ENCODE measurements at places on chromosomes 3 and 15.
A peak's percentile ranks its signal among the peaks of the same experiment; 100 is the strongest.

- no peak for DNase-seq
Observed at GRCh38 chr15:83198476-83198875, 9.1 kb downstream of the HDGFL3 start.

- no peak for DNase-seq
Observed at GRCh38 chr3:196962108-196962929, 6.3 kb downstream of the PIGZ start.

DNA sequence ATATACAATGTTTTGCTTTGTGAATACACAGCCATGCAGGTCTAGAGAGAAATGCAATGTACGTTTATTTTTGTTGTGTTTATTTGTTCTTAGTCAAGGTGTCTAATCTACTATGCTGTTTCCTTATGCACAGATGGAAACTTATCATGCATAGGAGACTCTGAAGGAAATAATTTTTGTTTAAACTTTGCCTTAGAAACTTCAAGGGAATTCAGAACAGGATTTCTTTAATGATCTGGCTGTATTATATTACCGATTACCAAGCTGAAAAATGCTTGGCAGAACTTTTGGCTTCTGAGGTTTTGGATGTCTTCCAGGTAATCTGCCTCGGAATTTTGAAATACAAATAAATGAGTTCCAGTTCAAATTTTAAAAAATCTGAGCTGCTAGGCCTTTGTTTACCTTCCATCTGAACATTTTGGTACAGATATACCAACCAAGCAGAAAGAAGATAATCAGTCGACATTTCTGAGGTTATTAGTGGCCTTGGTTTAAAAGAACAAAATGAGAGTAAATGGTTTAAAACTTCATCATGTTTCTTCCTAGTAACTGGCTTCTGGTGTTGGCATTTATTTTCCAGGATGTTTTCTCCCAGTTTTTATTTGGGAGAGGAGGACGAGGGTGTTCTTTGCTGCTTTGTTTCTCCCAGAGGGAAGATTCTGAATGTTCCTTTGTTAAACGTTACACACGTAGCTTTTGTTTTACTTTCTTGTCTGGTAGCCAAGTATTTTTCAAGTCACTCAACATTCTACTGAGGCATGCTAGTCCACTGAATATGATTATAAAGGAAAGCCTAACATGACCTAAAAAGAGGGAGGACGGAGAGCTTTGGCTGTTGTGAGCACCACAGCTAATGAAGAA lies 421.8 kb upstream of the TBL1XR1 start:
- DNase-seq, result no peak

DNA sequence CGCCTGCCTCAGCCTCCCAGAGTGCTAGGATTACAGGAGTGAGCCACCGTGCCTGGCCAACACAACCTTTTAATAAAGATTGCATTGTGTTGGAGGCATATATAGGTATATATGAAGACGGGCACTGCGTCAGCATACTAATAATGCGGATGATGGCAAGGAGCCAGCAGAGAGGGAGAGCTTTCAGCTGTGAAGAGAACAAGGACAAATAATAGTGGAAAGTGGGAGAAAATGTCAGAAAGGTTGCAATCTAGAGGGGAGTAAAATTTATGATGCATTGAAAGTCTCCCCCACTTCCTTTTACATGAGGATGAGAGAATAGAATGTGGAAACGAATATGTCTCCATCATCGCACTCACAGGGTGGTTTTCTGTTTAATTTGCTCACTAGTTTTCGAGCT lies 170.5 kb upstream of the TBL1XR1 start:
- no peak for DNase-seq

DNA sequence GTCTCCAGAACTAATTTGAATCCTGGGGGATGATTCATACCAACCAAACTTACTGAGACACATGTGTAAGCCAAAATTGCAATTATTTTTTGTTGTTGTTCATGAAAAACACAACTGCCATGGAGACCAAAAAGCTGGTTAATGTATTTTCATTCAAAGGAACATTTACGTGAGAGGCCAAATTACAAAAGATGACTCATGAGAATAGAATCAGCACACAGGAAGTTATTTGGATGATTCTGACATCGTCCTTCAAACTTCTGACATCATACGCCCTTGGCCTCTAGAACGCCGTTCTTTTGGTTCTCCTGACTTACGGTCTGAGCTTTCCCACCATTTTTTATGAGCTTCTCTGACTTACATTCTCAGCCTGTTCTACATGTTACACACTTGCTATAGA lies 3.0 kb upstream of the ZNF280D start:
- no peak for DNase-seq

DNA sequence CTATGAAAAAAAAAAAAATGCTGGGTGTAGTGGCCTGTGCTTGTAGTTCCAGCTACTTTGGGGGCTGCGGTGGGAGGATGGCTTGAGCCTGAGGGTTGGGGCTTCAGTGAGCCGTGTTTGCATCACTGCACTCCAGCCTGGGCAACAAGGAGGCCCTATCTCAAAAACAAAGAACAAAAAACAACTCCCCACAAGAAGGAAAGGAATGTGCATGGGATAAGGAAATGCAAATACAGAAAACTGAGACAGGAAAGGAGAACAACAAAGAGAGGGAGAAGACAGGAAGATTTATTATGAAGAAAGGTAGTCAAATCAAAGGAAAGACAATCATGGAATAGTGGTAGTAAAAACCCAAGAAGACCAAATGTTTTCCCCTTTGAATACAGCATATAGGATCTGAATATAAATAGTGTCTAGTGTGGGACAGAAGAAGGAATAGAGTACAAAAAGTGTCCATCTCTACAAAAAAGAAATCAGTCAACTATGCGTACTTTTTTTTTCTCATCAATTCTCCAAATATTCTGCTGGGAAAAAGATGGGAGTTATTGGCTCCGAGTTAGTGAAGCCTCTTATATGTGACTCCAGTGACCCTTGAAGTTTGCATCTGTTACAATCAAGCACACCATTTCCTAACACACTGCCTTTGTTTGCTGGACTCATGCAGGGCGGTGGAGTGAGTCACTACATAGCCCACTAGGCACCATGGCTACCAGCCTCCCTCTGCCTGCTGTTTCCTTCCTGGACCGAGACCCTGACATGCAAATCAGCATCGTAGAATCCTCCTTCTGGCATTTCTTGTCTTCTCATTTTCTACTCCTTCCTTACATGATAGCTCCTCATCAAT lies 101.2 kb upstream of the PTX3 start:
- DNase-seq, result peak; percentile 26

GRCh38 chr3:41431386-41431785 lies 232.1 kb downstream of the CTNNB1 start:
- no peak for DNase-seq

DNA sequence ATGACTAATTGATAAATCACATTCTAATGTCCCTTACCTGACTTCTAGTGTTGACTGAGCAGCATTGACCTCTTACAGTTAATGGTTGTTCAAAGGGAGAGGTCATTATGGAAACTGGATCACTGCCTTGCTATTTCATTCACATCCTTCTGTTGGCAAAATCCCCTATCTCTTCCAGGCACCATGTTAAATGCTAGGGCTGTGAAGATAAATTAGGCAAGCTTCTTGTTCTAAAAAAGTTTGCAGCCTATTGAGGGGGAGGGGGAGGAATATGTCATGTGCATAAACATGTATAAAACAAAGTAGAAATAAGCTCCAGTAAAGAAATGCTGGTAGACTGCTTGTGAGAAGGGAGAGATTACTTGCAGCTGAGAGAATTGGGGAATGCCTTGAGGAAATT lies 84.8 kb upstream of the MLF1 start:
- DNase-seq, result no peak

- no peak for DNase-seq
Observed at GRCh38 chr15:57422113-57422754, 45.9 kb downstream of the CGNL1 start.

GRCh38 chr3:18389108-18389733 lies 35.9 kb downstream of the SATB1 start:
- DNase-seq, result no peak

- peak; percentile 27 for DNase-seq
Observed at GRCh38 chr3:29152379-29152778, 128.5 kb upstream of the RBMS3 start.

DNA sequence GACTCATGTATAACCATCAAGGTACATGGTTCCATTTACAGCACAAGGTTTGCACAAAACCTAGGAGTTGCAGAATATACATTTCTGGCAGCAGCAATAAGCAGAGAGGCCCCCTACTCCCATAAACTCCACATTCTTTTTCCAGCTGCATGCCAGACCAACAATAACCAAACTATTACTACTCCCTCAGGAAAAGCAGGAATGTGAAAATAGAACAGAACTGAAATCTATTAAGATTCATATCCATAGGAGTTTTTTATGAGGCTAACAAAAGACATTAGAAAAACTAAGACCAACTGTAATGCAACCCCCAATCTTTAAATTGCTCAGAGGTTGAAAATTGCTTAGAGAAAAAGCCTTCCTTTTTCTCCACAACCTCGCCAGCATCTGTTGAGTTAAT lies 27.6 kb upstream of the TOP2B start:
- DNase-seq, result no peak

DNA sequence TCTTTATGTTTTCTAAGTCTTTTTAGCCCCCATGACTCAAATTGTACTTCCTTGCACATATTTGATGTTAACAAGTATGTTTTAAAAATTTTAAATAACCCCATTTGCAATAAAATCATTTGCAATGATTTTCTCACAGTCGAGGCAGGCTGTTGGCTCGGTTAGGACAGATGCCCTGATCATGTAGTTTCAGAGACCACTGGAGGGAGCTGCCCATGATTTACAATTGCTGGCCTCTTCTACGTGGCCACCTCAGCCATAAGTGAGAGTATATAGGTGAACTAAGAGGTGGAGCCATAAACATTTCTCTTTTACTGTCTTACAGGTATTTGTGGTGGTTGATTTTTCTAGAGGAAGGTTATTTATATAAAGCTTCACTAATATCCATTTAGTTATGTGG lies 1.7 kb downstream of the DTWD1 start:
- no peak for DNase-seq

- DNase-seq, result no peak
Observed at GRCh38 chr3:132293251-132293650, 24.0 kb upstream of the ACP3 start.

GRCh38 chr3:127750226-127751031 lies 71.9 kb downstream of the MGLL start:
- DNase-seq, result no peak

DNA sequence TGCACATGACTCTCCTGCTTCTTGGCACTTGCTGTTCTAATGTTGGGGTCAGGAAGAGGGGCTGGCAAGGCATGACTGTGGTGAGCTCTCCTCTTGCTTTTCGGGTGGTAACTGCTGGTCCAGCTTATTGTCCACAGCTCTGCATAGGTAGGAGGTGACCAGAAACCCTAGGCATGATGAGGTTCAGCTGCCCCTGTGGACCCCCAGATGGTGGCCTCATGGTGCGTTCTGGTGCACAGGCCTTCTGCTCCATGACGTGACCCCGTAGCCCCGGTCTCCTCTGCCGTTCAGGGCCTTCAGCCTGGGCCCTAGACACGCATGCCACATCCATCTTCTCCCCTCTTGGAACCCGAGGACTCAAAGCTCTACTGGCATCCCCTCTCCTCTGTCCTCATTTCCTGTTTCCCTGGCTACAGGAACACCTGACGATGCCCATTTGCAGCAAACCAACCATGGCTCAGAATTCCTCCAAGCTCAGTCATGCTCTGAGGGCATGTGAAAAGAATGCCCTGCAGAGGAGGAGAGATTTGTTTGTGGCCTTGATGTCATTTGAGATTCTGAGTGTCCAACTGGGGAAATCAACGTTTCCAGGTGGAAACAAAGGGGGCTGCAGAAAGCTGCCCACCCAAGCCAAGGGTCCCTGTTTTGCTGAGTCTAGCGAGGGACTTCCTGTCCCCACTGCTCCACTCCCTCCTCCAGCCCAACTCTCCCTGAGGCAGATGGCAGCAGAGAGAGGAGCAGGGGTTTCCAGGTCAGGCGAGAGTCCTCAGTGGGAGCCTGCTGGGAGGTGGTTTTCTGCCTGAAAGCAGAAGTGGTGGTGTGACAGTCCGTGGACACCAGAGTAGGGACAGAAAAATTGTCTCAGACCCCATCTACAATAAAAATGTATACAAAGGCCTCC lies 198.7 kb upstream of the LYSMD4 start:
- DNase-seq, result no peak

- no peak for DNase-seq
Observed at GRCh38 chr3:97815149-97815917, 6.5 kb upstream of the CRYBG3 start.

- no peak for DNase-seq
Observed at GRCh38 chr3:185739264-185739701, 85.6 kb downstream of the IGF2BP2 start.

GRCh38 chr3:139530717-139531116 lies 8.8 kb downstream of the RBP1 start:
- DNase-seq, result no peak

DNA sequence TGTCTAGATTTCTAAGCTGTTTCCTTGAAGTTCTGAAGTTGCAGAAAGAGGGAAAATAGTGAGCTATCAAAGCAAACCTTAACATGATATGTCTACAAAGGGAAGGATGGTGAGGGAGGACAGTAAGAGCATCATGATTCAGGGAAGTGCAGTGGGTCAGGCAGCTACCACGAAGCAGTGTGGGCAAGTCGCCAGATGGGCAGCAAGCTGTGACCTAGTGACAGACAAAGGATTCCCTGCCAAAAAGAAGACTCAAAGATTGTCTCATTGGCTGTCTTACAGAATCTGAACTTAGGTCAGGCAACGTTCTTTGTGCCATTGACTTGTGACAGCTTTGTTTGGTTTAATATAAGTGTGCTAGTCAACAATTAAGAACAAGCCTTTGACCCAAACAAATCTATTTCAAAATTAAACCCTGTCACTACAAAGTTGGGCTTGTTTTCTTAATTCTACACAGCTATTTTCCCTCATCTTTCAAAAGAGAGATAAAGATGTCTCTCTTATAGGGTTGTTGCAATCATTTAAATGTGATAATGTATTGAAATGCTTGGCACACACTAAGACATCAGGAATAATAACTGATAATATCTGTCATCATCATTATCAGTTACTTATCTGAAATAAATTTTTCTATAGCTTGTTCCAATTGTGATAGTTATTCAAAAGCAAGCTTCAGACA lies 153.3 kb downstream of the ECT2 start:
- DNase-seq, result no peak

DNA sequence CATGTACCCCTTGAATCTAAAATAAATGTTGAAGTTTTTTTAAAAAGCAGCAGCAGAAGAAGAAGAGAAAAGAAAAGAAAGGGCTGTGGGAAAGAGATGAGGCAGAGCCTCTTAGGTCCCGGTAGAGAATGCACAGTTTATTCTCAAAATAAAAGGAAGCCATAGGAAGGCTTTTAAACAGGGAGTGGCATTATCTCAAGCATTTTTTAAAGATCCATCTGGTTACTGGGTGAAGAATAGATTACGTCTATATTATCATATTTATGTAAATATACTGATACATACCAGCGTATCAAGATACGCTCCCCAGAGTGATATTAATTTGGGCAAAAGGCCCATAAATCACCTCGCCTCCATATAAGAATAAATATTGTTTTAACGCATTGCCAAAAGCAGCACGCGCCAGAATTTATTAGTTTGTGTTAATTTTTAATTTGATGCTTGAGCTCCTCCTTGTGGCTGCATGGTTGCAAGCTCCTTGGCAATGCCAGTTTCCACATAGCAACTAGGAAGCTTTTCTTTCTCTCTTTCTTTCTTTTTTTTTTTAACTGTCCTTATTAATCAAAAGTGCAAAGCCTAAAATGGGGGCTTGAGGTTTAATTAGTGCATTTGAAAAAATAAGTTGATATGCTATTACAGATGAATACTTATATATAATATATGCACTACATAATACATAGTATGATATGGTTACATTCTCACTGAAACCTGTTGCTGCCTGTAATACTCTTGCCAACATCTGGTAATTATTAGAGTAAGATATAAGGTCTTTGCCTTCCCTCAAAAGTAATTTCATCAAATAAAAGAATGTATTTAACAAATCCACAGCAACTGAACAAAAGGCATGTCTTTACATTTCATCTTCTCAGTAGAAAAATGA lies 242.8 kb upstream of the UBE2E2 start:
- peak; percentile 17 for DNase-seq

Data from WTC11 (cell line).